ENCODE measurements at places on chromosomes 12 and 14. TPM values are rescaled to one million over a fixed set of nuclear protein-coding genes. Genes with fewer than 3 reads are reported as not detected.

Gene SYT1
- 1.4 TPM for total RNA-seq

Gene PTPN11
- 91.5 TPM for total RNA-seq

Gene PRKAG1
- total RNA-seq, result 69.8 TPM

Gene P2RX7
- total RNA-seq, result 1.8 TPM

Gene CD163
- total RNA-seq, result under 0.01 TPM

Gene BATF
- total RNA-seq, result not detected

Gene GLIPR1L1
- not detected for total RNA-seq

Gene NYNRIN
- 4.8 TPM for total RNA-seq

Gene GARIN6
- not detected for total RNA-seq

Gene NTF3
- total RNA-seq, result not detected

Gene LIN7A
- 6.3 TPM for total RNA-seq

Gene SLC17A8
- under 0.01 TPM for total RNA-seq

Gene NANOG
- not detected for total RNA-seq
